ENCODE measurements at places on chromosomes 4 and X. TPM values are rescaled to one million over a fixed set of nuclear protein-coding genes. Genes with fewer than 3 reads are reported as not detected.

GRCh38 chrX:50107470-50107869, 93.3 kb downstream of the AKAP4 start:
- no peak for DNase-seq

- DNase-seq: peak; percentile 21
Measured at GRCh38 chrX:126994032-126994600, 174.6 kb downstream of the PRR32 start.

- no peak for DNase-seq
Measured at GRCh38 chrX:13903405-13903804, 86.5 kb upstream of the GPM6B start.

- no peak for DNase-seq
Measured at GRCh38 chrX:68910731-68911428, 82.1 kb downstream of the EFNB1 start.

RNF113A gene
- 10.9 TPM for total RNA-seq

NEXMIF gene
- 0.32 TPM for total RNA-seq
